ENCODE measurements at places on chromosomes 12 and 14.

DNA sequence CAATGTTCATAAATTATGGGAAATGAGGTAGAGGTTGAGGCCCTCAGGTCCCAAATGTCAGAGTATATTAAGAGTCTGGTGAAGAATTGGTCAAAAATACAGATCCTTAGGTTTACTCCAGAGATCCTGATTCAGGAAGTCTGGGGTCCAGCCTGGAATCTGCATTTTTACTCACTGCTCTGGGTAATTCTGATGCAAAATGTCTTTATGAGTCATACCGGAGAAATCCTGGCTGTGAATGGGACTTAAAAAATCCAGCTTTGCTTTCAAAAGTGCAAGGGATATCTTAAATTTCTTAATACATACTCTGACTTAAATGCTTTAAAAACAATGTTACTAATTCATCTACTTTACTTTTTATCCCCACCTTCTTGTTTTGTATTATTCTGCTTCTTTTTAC lies 74.5 kb downstream of the FERMT2 start:
- H3K27ac ChIP-seq, result no peak overlapping the region
- H3K36me3 ChIP-seq, result no peaks in the 10 kb centered on the region

GRCh38 chr12:48442179-48442847 lies 30.0 kb upstream of the ANP32D start:
- no peaks in the 10 kb centered on the region for H3K4me1 ChIP-seq
- H3K27me3 ChIP-seq, result no peaks in the 10 kb centered on the region
- no peaks in the 10 kb centered on the region for H3K36me3 ChIP-seq

DNA sequence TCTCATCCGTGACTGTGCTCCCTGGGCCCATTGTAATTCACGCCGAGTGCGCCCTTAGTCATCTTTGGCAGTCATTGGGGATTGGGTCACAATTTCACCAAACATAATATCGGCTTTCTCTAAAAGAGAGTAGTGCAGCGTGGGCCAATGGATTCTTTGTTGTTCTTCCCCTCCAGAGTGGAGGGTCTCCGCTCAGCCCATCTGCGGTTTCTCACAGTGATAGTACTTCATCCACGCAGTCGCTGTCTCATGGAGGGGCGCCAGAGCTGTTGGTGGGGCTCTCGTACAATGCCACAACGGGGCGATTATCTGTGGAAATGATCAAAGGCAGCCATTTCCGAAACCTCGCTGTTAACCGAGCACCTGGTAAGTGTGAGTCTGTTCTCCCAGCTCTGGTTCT lies 321.8 kb downstream of the SNAPC1 start:
- no peaks in the 10 kb centered on the region for H3K36me3 ChIP-seq
- H3K4me3 ChIP-seq, result no peak overlapping the region
- no peak overlapping the region for H3K27ac ChIP-seq
- peaks cover 15% of the 10 kb centered on the region for H3K27me3 ChIP-seq
- H3K4me1 ChIP-seq, result no peaks in the 10 kb centered on the region
- DNase-seq, result no peak

DNA sequence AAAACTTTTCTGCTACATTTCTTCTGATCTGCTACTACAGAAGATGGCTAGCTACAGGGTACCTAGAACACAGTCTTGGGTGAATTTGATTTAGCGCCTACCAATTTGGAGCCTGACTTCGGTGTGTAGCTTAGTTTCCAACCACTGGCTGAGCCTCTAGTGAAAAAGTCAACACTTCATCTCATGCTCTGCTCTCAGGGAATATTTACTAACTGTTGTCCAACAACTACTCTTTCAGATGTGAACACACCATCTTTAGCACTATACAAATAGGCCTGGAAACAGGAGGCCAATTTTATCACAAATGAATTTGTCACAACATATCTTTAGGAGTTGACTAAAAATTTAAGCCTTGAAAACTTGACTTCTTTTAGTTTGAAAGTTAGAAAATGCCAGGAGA lies 167.9 kb downstream of the NELL2 start:
- no peaks in the 10 kb centered on the region for H3K36me3 ChIP-seq
- H3K4me1 ChIP-seq, result peaks cover 2% of the 10 kb centered on the region
- DNase-seq, result no peak
- no peak overlapping the region for H3K27ac ChIP-seq
- H3K4me3 ChIP-seq, result no peak overlapping the region

DNA sequence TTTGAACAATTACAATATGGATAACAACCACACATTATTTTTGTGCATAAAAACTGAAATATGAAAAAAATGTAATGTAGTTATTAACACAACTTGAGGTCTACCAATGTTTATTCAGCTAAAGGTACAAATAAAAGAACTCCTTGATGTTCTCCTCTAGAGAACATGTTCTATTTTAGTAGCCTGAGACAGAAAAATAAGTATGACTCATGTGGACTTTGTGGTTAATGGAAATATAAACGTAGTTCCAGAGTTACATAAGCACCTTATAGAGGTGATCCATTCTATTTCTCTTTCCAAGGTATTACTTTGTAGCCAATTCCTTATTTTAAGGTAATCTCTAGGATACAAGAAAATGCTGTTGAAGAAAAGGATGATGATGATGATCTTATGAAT lies 25.7 kb downstream of the ALKBH1 start:
- H3K4me1 ChIP-seq, result peaks cover 13% of the 10 kb centered on the region
- no peak for DNase-seq
- H3K27ac ChIP-seq, result no peak overlapping the region
- H3K36me3 ChIP-seq, result peaks cover 39% of the 10 kb centered on the region
- no peaks in the 10 kb centered on the region for H3K27me3 ChIP-seq
- H3K4me3 ChIP-seq, result no peak overlapping the region

GRCh38 chr14:68703093-68703492 lies 89.8 kb downstream of the ZFP36L1 start:
- peaks cover 10% of the 10 kb centered on the region for H3K4me1 ChIP-seq
- no peaks in the 10 kb centered on the region for H3K36me3 ChIP-seq

DNA sequence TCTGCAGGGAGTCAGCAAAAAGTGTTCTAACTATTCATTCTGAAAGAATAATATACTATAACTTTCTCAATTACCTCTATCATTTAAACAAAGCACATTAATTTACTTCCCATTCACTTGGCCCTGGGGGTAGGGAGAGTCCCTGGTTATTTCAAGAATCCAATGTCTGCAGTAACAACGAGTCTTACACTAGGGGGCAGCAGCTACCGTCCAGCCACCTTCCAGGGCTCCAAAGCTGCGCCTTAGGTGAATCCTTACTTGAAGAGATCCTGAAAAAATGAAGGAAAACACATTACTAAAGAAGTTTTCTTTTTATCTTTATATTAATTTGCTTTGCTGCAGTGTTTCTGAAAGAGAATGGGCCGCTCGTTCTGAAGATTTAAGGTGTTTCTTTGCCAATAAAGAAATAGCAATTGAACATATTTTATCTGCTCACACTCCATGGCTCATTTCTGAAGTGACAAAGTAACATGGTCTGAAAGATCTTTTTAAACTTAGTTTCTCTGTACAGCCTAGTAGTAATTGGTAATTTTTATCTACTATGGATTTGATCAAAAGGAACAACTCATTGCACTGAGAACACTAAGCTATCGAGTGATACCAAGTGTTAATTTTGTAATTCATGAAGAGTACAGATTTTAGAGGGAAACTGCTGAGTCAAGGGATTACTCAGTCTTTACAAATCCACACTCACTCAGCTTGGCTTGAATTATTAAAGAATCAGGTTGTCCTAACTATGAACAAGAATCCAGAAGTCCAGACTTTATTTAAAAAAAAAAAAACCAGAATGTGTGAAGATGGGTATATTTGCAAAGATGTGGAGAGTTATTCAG lies 27.6 kb downstream of the BHLHE41 start:
- peaks cover 2% of the 10 kb centered on the region for H3K4me1 ChIP-seq
- no peak overlapping the region for H3K27ac ChIP-seq
- no peaks in the 10 kb centered on the region for H3K36me3 ChIP-seq
- peak; percentile 21 for DNase-seq
- H3K4me3 ChIP-seq, result no peak overlapping the region

- no peak overlapping the region for H3K27ac ChIP-seq
- H3K36me3 ChIP-seq, result no peaks in the 10 kb centered on the region
- peaks cover 9% of the 10 kb centered on the region for H3K4me1 ChIP-seq
- H3K27me3 ChIP-seq, result peaks cover 4% of the 10 kb centered on the region
- DNase-seq, result no peak
These were observed 78.4 kb upstream of the RAP1B start for GRCh38 chr12:68532204-68532886.

DNA sequence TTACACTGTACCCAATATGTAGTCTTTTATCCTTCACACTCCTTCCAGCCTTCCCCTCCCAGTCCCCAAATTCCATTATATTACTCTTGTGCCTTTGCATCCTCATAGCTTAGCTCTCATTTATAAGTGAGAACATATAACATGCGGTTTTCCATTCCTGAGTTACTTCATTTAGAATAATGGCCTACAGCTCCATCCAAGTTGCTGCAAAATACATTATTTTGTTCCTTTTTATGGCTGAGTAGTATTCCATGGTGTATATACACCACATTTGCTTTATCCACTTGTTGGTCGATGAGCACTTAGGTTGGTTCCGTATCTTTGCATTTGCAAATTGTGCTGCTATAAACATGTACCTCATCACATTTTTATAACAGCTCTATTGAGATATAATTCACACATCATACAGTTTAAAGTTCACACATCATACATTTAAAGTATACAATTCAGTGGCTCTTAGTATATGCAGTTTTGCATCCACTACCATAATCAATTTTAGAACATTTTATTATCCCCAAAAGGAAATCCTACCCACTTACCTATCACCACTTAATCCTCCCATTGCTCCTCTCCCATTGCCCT lies 23.5 kb downstream of the RBMS2 start:
- no peaks in the 10 kb centered on the region for H3K36me3 ChIP-seq
- no peak for DNase-seq
- no peaks in the 10 kb centered on the region for H3K27me3 ChIP-seq
- no peak overlapping the region for H3K4me3 ChIP-seq
- H3K27ac ChIP-seq, result no peak overlapping the region
- H3K4me1 ChIP-seq, result no peaks in the 10 kb centered on the region

- H3K27ac ChIP-seq, result no peak overlapping the region
- H3K36me3 ChIP-seq, result no peaks in the 10 kb centered on the region
- no peak for DNase-seq
- no peaks in the 10 kb centered on the region for H3K4me1 ChIP-seq
- peaks cover 2% of the 10 kb centered on the region for H3K27me3 ChIP-seq
- no peak overlapping the region for H3K4me3 ChIP-seq
These were observed 70.6 kb upstream of the PAWR start for GRCh38 chr12:79761341-79761740.

DNA sequence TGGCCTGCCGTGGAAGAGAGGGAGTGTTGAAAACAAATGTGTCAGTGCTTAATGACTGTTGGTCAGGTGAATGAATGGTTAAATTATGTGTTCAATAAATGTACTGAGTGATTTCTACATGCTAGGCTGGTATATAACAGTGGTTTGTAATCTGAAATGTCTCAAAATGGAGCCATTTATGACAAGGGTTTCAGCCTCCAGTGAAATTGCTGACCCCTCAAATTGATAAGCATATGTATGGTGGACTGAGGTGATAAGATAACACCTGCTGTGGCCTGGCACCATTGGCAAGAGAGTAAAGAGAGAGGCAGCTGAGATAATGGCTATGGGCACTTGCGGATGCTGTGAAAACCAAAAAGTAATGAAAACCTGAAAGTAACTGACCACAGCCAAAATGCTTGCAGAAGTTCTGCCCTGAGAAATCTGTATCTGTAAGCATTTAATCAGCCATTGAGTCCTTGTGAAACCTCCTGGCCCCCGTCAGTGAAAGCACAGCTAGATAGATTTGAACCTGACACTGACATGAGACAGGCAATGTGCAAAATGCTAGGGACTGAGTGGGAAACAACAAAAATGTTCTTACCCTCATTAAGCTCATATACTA lies 1.4 kb upstream of the BCAT1 start:
- DNase-seq, result no peak
- H3K36me3 ChIP-seq, result no peaks in the 10 kb centered on the region
- H3K4me1 ChIP-seq, result peaks cover 43% of the 10 kb centered on the region
- no peak overlapping the region for H3K27ac ChIP-seq
- no peak overlapping the region for H3K4me3 ChIP-seq

DNA sequence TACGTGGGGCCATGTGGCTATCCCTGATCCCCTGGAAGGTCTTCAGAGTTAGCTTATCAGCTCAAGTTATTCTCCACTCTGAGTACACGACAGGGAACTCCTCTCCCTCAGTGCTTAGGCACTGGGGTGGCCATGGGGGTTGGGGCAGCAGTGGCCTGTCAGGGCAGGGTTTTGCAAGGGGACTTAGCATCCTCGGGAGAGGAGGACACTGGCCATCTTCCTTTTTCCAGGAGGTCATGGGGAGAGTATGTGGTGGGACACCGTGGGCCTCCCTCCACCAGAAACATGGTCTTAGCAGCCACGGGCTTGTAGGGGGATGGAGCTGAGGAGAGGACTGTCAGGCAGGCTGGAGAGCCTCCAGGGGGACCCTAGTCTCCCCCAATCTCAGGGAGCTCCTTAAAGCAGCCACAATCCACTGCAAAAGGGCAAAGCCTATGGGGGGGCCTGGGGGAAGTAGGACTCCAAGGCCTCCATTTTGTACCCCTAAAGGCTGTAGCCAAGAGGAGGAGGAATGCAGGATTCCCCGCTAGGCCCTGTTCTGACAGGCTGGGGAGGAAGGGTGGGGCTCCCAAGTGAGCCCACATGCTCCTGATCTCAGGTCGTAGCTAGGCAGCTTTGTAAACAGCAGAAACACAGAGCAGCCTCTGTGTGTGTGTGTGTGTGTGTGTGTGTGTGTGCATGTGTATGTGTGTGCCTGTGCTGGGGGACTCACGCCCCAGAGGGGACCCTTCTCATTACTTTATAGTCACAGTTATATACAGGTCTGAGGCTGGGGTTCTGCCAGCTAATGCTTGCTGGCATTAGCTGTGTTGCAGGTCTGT lies 36.6 kb downstream of the KRT80 start:
- peak; percentile 63 for DNase-seq
- H3K27ac ChIP-seq, result no peak overlapping the region
- no peaks in the 10 kb centered on the region for H3K36me3 ChIP-seq
- no peak overlapping the region for H3K4me3 ChIP-seq
- peaks cover 7% of the 10 kb centered on the region for H3K4me1 ChIP-seq
- H3K27me3 ChIP-seq, result peaks cover 6% of the 10 kb centered on the region

DNA sequence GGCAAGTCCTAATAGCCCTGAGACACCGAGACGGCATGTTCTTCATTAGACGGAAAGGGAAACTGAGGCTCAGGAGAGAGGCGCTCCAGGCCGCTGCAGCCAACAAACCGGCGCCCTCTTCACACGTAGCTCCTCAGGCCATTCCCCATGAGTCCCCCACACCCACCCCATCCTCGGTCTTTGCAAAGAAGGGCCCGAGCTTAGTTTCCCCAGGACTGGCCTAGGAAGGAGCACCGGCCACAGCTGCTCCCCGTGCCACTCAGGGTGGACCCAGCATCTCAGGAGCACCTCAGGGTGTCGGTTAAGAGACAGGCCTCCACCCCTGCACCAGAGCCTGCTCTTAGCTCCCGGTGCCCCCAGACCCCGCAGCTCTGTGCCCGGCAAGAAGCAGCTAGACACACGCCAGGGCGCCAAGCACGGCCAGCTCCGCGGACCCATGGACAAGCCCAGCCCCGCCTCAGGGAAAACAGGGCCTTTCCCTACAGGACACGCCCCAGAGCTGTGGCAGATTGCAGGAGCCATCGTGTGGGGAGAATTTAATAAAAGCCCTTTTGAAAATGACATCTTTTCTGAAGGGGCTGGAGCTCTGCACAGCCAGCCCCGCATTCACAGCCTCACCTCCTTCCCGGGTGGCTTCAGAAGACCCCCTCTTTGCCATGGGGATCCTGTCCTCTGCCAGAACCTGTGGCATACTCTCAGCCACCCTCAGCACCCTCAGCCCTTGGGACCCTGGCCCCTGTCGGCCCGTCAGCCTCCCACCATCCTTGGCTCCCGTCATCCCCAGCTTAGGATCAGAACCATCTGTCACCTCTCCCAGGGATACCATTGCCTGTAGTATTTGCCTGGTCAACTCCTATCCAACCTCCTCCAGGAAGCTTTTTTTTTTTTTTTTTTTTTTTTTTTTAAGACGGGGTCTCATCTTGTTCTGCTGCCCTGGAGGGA lies 59.7 kb downstream of the LGMN start:
- no peak overlapping the region for H3K4me3 ChIP-seq
- no peaks in the 10 kb centered on the region for H3K4me1 ChIP-seq
- no peaks in the 10 kb centered on the region for H3K27me3 ChIP-seq
- DNase-seq, result no peak
- peaks cover 12% of the 10 kb centered on the region for H3K36me3 ChIP-seq

All from activated T-helper 2 cell treated with anti-CD3 and anti-CD28 coated beads, Interferon-gamma antibody, Interleukin-2, Interleukin-4, amounts not matched to agents 10 μg/mL and 5 μg/mL and 100 μg/mL, durations not matched to agents 14 hours and 24 hours and 36 hours (primary cell).